NCI-H2107 (cell line): ENCODE measurements at places on chromosomes 11 and 22.

GRCh38 chr11:130024361-130024760, 21.7 kb upstream of the PRDM10 start:
- DNase-seq: no peak

GRCh38 chr11:83006877-83007330, 64.8 kb downstream of the RAB30 start:
- DNase-seq: no peak

- no peak for DNase-seq
Measured at GRCh38 chr11:62410972-62411371, 7.9 kb upstream of the SCGB1A1 start.

- no peak for DNase-seq
Measured at GRCh38 chr22:21791635-21792625, 56.3 kb upstream of the YPEL1 start.

DNA sequence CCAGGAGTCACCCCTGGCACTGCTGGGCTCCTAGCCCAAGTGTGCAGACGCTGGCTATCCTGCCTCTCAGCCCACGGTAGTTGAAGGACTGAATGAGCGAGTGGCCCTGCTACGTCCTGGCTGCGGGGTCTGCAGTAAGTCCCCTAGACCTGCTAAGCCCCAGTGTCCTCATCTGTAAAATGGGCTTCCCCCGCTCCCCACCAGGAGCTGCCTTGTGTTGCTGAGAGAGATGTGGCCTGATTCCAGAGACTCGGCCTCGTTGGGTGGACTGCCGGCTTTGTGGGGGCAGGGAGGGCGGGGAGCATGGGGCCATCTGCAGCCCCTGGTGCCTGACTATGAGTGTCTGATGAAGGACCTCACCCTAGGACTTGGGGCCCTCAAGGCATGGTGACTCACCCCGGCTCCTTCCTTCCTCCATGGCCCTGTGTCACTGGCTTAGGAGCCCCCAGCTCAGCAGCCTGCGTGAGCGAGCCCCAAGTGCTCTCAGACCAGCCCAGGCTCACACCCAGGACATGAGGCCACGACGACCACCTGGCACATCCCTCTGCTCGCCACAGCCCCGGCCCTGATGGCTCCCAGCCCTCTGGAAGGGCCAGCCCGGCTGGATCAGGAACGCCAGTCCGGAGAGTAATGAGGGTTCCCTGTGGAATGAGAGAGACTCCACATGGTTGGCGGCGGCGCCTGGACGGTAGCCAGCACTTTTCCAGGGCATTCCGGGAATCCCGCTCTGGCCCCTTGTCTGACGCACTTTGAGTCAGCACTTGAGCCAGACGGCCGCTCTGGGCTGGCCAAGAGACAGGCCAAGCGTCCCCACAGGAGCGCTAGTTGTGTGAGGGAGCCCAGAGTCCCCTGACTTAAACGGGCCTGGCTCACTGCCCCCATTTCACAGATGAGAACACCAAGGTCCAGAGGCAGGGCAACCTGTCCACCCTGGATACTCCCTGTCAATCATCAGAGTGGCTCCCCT, 50.5 kb upstream of the SHISAL1 start:
- DNase-seq: no peak
